ENCODE measurements at places on chromosomes 7 and 10.

GRCh38 chr7:144513334-144513733 lies 109.8 kb upstream of the NOBOX start:
- no peaks in the 10 kb centered on the region for H3K27me3 ChIP-seq
- peaks cover 12% of the 10 kb centered on the region for H3K4me1 ChIP-seq
- peak; percentile 95 for DNase-seq
- H3K4me3 ChIP-seq: no peak overlapping the region
- H3K36me3 ChIP-seq: no peaks in the 10 kb centered on the region
- no peak overlapping the region for H3K27ac ChIP-seq

- no peaks in the 10 kb centered on the region for H3K4me1 ChIP-seq
- no peaks in the 10 kb centered on the region for H3K36me3 ChIP-seq
- no peak for DNase-seq
Measured at GRCh38 chr7:158275711-158276413, 311.8 kb downstream of the PTPRN2 start.

- H3K4me1 ChIP-seq: peaks cover 37% of the 10 kb centered on the region
- no peaks in the 10 kb centered on the region for H3K27me3 ChIP-seq
- no peak overlapping the region for H3K27ac ChIP-seq
Measured at GRCh38 chr10:103921750-103922195, 3.8 kb upstream of the STN1 start.

DNA sequence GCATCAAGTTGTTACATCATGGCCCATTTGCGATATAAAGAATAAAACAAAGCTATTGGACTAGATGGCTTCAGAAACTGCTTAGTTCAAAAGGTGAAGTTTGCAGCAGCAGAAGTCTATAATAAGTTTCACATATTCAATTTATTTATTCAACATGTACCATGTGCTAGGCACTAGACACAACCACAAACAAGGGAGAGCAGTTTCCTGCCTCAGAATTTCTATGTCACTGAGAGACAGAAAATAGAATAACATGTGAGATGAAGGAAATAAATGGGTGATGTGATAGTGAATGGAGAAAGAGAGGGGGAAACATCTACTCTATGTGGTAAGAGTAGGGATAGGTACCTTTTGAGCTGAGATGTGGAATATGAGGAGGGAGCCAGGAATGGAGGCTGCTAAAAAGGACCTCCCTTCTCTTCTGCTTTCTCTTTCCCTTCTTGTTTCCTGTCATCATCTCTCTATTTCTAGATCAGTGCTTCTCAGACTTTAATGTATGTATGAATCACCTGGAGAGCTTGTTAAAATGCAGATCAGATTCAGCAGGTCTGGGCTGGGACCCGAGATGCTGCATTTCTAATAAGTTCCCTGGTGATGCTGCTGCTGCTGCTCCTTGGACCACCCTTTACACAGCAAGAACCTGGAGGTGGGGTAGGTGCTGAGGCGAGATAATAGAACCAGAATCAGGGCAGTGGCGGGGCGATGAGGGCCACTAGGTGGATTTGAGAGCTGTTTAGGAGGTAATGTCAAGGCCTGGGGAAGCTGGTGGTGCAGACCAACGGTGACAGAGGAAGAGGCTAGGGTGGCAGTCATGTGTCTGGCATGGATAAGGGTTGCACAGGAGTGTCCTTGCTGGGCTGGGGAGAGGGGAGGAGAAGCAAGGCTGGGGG lies 13.7 kb upstream of the INMT start:
- H3K4me3 ChIP-seq: no peak overlapping the region
- H3K4me1 ChIP-seq: no peaks in the 10 kb centered on the region
- no peak overlapping the region for H3K27ac ChIP-seq

DNA sequence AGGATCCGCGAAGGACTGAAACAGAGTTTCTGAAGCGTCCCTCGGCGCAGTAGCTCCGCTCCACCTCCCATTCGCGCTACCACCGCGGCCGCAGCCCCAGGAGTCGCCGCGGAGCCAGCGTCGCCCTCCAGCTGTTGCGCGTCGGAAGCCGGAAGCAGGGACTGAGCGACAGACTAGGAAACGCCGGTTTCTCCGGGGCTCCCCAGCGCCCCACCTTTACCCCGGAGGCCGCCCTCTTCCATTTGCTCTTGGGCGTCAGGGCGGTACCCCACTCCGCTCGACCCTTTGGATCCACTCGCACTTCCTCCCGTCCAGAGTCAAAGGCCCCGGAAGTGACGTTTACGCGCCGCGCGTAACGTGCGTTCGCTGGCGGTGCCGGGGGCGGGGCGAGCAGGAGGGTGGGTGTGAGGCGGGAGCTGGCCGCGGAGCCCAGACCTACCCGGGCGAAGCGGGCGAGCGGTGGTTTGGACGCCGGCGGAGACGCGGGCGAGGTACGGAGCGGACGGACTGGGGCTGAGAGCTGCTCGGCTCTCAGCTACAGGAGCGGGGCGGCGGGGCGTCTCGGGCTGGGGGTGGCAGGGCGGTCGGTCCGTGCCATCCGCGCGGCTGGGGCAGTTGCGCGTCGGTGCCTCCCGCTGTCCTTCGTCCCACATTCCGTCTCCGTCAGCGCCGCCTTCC lies at the start of gene RABGEF1:
Gene RABGEF1, plus strand, starts transcription at position 432 of the 678 bp plus-strand sequence. CDS start 31,167 bp downstream, outside the sequence.
- peaks cover 4% of the 10 kb centered on the region for H3K36me3 ChIP-seq
- H3K4me1 ChIP-seq: peaks cover 13% of the 10 kb centered on the region
- H3K4me3 ChIP-seq: peak within 1 kb of the TSS; percentile 67
- peak; percentile 99 for DNase-seq
- no peaks in the 10 kb centered on the region for H3K27me3 ChIP-seq
- peak within 1 kb of the TSS; percentile 74 for H3K27ac ChIP-seq

DNA sequence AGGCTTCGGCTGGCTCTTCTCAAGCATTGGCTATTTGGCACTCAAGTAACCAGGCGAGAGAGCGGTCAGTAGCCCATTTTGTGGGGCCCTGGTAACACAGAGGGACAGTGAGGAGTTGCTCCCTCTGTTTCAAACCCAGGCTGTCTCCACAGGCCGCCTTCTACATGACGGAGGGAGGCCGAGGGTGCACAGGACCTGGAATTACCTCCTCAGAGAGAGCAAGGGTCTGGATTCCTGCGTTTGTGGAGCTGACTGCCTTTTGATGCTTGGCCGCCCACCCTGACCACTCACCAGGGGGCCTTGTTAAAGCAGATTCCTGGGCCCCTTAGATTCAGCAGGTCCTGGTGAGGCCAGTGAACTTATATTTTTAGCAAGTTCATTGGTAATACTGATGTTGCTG lies 12.3 kb downstream of the UPP1 start:
- H3K4me1 ChIP-seq: peaks cover 26% of the 10 kb centered on the region
- no peak overlapping the region for H3K27ac ChIP-seq
- H3K36me3 ChIP-seq: peaks cover 2% of the 10 kb centered on the region
- H3K4me3 ChIP-seq: no peak overlapping the region
- no peak for DNase-seq
- H3K27me3 ChIP-seq: no peaks in the 10 kb centered on the region

- H3K36me3 ChIP-seq: no peaks in the 10 kb centered on the region
- DNase-seq: peak; percentile 36
- no peaks in the 10 kb centered on the region for H3K27me3 ChIP-seq
- no peak overlapping the region for H3K27ac ChIP-seq
Measured at GRCh38 chr7:70660154-70660818, 471.7 kb upstream of the GALNT17 start.

- no peaks in the 10 kb centered on the region for H3K4me1 ChIP-seq
- H3K4me3 ChIP-seq: no peak overlapping the region
- H3K36me3 ChIP-seq: no peaks in the 10 kb centered on the region
- no peaks in the 10 kb centered on the region for H3K27me3 ChIP-seq
- DNase-seq: no peak
- no peak overlapping the region for H3K27ac ChIP-seq
Measured at GRCh38 chr7:21371360-21371759, 56.5 kb upstream of the SP4 start.

GRCh38 chr7:23211589-23211988 lies 29.7 kb downstream of the NUP42 start:
- no peak for DNase-seq
- H3K4me3 ChIP-seq: no peak overlapping the region
- no peaks in the 10 kb centered on the region for H3K36me3 ChIP-seq
- peaks cover 4% of the 10 kb centered on the region for H3K4me1 ChIP-seq
- H3K27ac ChIP-seq: no peak overlapping the region

GRCh38 chr7:38542156-38542555 lies 89.0 kb downstream of the AMPH start:
- peaks cover 2% of the 10 kb centered on the region for H3K27me3 ChIP-seq
- H3K27ac ChIP-seq: no peak overlapping the region
- H3K36me3 ChIP-seq: no peaks in the 10 kb centered on the region
- no peaks in the 10 kb centered on the region for H3K4me1 ChIP-seq
- no peak for DNase-seq

DNA sequence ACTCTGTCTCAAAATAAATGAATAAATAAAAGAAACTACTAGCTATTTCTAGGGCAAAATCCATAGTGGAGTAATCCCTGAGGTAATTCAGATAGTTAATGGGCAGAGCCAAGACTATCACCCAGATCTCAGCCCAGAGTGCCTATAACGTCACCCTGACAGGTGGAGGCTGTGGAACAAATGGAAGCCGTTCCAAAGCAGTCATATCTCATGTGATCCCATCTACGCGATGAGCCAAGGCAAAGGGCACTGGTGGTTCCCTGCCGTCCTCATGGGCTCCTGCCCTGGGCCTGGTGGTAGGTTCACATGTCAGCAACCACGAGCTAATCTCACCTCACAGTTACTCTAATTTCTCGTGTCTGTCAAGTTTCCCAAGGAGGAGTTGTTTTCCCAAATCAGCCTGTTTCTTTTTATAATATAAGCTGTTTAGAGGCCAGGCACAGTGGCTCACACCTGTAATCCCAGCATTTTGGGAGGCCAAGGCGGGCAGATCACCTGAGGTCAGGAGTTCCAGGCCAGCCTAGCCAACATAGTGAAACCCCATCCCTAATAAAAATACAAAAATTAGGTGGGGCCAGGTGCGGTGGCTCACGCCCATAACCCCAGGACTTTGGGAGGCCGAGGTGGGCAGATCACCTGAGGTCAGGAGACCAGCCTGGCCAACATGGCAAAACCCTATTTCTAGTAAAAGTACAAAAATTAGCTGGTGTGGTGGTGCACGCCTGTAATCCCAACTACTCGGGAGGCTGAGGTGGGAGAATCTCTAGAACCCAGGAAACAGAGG lies 22.5 kb upstream of the ASCC1 start:
- DNase-seq: no peak
- no peaks in the 10 kb centered on the region for H3K36me3 ChIP-seq
- H3K27ac ChIP-seq: no peak overlapping the region
- H3K27me3 ChIP-seq: no peaks in the 10 kb centered on the region

DNA sequence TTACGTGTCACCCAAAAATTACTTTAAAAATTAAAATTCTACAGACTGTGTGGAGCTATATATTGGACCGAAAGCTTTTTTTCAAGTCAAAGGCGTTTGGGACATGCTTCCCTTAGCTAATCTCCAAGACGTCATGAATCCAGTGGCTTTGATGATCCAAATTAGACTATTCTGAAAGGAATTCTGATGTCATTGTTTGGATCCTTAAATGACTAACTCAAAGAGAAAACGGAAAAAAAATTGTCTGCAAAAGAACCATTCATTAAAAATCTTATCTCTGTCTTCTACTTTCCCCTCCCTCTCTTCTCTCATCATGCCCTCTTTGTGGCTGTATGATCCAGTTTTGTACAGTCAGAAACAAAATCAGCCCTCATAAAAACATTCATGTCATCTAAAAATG lies 161.8 kb downstream of the ETV1 start:
- H3K27ac ChIP-seq: no peak overlapping the region
- DNase-seq: no peak

DNA sequence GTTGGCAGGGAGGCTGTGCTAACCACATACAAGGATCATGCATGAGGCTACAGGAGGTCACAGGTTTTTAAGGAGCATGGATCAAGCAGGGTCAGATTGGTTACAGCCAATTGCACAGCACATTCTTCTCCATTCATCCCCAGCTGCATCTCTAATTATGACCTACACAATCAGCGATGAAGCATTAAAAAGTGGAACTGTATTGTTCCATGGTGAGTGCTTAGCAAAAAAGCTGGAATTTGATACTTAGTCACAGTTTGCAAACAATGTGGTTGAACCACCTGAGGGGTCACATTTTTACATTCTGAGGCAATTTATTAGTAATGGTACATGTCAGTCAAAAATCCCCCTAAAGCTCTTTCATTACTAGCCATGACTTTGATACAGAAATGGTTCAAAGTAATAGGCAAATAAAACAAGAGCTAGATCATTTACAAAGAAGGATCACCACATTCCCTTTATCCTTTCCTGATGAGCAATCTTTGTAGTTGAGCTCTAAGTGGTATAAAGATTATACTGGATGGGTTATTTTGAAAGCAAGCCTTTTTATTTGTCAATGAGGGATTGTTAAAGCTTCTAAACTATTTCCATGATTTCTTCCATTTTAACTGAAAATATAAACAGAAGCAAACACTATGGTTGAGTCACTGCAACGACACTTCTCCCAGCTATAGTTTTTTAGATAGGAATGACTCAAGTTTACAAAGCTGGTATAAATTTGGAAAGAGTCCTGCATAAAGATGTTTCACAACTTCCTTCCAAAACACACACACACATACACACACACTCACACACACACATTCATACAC lies 217.8 kb upstream of the SEMA3A start:
- H3K36me3 ChIP-seq: no peaks in the 10 kb centered on the region
- no peak overlapping the region for H3K27ac ChIP-seq
- H3K4me1 ChIP-seq: no peaks in the 10 kb centered on the region
- H3K4me3 ChIP-seq: no peak overlapping the region
- no peaks in the 10 kb centered on the region for H3K27me3 ChIP-seq

DNA sequence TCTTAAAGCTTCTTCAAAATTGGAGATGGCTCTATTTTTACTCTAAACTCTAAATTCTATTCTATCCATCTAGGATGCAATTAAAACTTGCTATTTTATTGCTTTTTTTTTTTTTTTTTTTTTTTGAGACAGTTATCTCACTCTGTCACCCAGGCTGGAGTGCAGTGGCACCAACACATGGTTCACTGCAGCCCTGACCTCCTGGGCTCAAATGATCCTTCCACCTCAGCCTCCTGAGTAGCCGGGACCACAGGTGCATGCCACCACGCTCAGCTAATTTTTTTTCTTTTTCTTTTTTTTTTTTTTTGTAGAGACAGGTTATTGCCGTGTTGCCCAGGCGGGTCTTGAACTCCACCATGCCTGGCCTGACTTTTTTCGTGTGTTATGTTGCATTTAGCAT lies 41.2 kb downstream of the DNAJC1 start:
- no peaks in the 10 kb centered on the region for H3K36me3 ChIP-seq
- DNase-seq: no peak
- H3K27me3 ChIP-seq: no peaks in the 10 kb centered on the region
- H3K4me1 ChIP-seq: no peaks in the 10 kb centered on the region
- H3K4me3 ChIP-seq: no peak overlapping the region
- no peak overlapping the region for H3K27ac ChIP-seq

GRCh38 chr7:43647339-43647672 lies 64.4 kb downstream of the STK17A start:
- no peaks in the 10 kb centered on the region for H3K27me3 ChIP-seq
- DNase-seq: no peak
- H3K27ac ChIP-seq: peak overlapping the region; percentile 62

DNA sequence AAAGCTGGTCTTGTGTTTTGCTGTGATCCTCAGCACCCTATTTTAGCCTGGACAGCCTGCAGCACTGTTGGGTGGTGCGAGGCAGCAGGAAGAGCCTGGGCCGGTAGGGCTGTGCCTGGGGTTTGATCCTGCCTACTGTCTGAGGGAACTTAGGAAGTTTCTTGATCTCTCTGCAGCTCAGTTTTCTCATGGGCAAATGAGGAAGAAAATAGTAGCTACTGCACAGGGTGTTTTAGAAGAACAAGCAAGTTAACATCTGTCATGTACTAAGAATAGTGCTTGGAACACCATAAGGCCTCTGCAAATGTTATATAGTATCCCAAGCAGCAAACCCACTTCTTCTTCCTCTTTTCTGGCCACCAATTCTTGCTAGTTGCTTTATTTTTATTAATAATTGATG lies 12.0 kb upstream of the AGR2 start:
- H3K4me1 ChIP-seq: peaks cover 17% of the 10 kb centered on the region
- no peaks in the 10 kb centered on the region for H3K27me3 ChIP-seq
- no peak overlapping the region for H3K4me3 ChIP-seq

- no peak for DNase-seq
- H3K4me1 ChIP-seq: peaks cover 17% of the 10 kb centered on the region
- no peaks in the 10 kb centered on the region for H3K36me3 ChIP-seq
- H3K27me3 ChIP-seq: no peaks in the 10 kb centered on the region
Measured at GRCh38 chr7:7869036-7869435, 99.6 kb upstream of the GLCCI1 start.

All from common myeloid progenitor, CD34-positive (primary cell).